ENCODE measurements at places on chromosomes 16 and 17.

DNA sequence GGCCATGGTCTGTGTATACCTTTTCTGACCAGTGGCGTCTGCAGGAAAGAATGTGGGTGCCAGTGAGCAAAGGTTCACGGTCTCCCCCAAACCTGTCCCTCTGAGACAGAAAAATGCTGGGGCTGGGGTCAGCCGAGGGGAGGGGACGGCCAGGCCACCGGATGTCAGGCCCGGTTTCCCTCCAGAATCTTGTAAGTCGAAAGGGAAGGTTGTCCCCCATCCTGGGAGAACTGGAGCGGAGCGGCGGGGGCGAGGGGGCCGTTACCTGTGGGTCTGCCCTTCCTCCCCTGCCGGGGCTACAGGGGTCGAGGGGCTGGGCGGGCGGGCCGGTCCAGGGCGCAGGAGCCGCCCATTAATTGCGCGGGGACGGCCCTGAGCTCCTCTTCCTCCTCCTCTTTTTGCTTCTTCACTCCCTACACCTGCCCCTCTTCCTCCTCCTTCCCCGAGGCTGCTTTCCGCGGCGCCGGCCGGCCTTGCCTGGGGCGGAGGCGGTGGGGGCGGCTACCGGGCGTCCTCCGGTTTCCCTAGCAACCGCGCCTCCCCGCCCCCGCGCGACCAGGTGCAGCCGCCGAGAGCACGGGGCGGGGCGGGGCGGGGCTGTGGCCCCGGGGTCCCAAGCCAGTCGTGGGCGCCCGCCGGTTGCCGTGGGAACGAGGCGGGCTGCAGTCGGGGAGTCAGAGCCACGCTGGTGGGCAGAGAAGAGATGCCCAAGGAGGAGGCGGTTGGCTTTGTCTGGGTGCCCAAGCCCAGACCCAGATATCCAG lies at the start of gene MARCHF10:
Gene MARCHF10, minus strand, starts transcription at position 503 of the 764 bp plus-strand sequence. CDS start 6,579 bp downstream, outside the sequence.
- DNase-seq: no peak

DNA sequence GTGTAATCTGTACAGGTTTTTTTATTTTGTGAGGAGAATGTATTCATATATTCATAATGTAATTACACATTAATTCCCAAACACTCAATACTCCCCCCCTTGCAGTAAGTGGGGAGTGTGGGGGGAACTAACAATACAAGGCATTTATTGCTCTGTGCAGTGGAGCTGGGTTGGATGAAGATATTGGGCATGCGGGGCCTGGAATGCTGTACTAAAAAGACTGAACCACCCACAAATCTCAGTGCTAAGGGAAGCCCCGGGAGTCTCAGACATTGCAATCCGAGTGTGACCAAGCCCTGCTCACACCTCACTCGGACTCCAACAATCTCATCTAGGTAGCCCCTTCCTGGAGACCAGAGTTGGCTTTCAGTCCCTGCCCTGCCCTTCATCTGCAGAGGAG lies 6.0 kb downstream of the PLLP start:
- no peak for DNase-seq

- DNase-seq: no peak
These were observed 1.1 kb upstream of the ZNF747 start for GRCh38 chr16:30535777-30536190.

GRCh38 chr16:20327444-20328041 lies at the start of gene GP2:
TSS of gene GP2 (minus strand) at chr16:20327513. CDS start at chr16:20326431, 1,082 bp downstream.
- DNase-seq: no peak

GRCh38 chr16:47699106-47699505 lies 238.0 kb downstream of the PHKB start:
- no peak for DNase-seq

DNA sequence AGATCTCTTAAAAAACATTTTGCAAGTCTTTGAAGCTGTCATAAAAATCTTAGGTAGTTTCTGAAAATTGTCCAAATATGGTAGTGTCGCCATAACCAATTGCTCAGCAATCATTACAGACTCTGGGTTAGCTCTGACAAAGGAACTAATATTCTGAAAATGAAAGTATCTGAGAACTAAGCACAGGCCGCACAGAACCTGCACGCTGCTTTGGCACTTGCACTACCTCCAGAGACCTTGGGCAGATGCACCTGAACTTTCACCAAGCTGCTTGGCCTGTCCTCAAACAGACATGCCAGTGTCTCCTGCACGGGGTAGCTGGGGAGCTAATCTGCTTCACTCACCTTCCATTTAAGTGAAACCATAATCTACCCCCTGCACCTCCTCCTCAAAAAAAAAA lies 317.0 kb downstream of the MAF start:
- no peak for DNase-seq

GRCh38 chr16:35725949-35726348 lies 2266.5 kb downstream of the TP53TG3F start:
- DNase-seq: no peak
